ENCODE measurements at places on chromosomes 3 and 15.

- DNase-seq: no peak
Measured at GRCh38 chr3:56691165-56692000, 8.3 kb upstream of the TASOR start.

- no peak for DNase-seq
Measured at GRCh38 chr15:92906563-92907081, 6.5 kb downstream of the CHD2 start.

DNA sequence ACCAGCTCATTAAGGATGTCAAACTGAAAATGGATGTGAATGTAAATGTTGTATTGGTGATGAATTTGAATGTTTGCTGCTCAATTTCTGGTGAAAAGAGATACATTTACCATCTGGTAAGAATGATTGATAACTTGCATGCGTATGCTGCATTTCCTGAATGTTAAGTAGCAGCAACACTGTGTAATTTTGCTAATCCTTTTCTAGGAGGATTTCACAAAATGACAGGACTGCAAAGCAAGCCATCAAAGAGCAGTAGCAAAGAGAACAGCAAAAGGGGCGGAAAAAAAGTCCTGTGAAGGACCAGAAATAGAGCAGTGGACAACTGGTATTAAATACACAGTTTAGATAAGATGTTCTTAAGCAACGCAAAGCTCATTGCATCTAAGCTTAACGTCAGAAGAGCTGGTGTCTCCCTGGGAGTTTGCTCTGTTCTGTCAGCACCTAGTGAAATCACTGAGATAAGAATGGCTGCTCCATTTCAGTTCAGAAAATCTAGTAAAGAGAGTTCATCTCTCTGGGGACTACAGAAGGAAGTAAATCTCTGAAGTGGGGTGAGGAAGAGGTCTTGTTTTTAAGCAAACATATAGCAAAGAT lies 23.5 kb upstream of the PAQR5 start:
- DNase-seq: no peak

- no peak for DNase-seq
Measured at GRCh38 chr15:26222781-26223180, 359.7 kb upstream of the ATP10A start.

GRCh38 chr3:73586190-73586589 lies 38.6 kb downstream of the PDZRN3 start:
- no peak for DNase-seq
